ENCODE measurements at places on chromosomes 12 and 14. TPM values are rescaled to one million over a fixed set of nuclear protein-coding genes. Genes with fewer than 3 reads are reported as not detected.

TAS2R30 gene
- total RNA-seq: 0.97 TPM

PAPLN gene
- 3.1 TPM for total RNA-seq

LRRC9 gene
- total RNA-seq: 1.2 TPM

GLIPR1L1 gene
- total RNA-seq: not detected

CCDC177 gene
- total RNA-seq: not detected

KLRC3 gene
- total RNA-seq: not detected

KRT74 gene
- not detected for total RNA-seq

FAM181A gene
- total RNA-seq: not detected

NRL gene
- 1.8 TPM for total RNA-seq

RAB15 gene
- 12.9 TPM for total RNA-seq

GRCh38 chr12:2287589-2287988 is 234.8 kb downstream of the CACNA1C start:
- no peak for DNase-seq

GRCh38 chr14:90853116-90853515 is 36.9 kb upstream of the TTC7B start:
- no peak for DNase-seq

DNA sequence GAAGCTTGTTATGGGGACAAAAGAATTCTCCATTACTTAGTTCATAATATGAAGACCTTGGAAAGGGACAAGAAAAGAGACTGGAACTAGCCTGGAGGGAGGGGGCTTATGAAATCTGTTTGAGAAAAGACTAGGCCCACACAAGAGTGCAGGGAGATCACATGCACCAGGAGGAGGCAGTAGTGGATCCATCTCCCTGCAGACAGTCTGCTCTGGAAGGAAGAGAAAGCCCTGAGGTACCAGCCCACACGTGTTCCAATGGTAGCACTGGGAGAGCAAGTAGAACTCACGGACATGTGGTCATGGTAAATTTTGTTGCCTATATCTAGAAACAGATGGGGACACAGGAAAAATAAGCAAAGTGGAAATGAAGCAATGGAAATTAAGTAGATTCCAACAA is 445.4 kb downstream of the SOX5 start:
- DNase-seq: no peak

DNA sequence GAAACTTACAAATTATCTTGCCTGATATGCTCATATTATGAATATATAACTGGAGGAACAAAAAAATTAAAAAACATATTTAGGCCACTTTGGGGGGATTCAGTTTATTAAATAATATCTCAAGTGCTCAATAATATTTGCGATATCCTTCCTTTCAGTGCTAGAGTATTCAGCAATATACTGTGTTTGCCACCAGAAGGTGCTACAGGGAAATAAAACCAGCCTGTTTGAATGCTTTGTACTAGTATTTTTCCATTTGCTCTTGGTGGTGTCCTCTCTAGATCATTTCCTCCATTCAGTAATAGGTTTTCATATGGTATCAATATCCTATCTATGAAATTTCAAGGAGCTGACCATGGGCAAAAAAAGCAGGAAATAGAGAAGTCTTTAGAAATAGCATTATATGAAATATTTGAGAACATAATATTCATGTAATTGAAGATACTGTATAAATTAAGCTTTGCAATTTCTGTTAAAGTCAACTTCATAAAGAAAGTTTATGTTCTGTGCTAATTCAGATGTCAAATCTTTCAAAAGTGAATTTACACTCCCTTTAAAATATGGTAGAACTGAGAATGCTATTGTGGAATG is 106.2 kb upstream of the NAV3 start:
- DNase-seq: no peak

DNA sequence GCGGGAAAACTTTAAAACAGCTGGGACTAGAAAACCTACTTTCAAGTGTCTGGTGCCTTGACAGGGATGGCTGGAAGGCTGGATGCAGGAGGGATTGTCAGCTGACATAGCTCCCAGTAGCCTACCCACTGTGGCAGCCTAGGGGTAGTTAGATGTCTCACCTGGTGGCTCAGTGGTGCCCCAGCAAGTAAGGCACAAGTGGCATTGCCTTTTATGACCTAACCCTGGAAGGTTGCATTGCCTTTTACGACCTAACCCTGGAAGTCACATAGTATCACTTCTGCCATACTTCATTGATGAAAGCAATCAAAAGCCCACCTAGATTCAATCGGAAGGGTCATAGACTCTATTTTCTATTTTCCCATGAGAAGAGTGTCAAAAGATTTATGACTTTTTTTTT is 724.7 kb upstream of the TBX3 start:
- DNase-seq: no peak

- no peak for DNase-seq
Observed at GRCh38 chr12:10503460-10503859, 2.2 kb upstream of the EIF2S3B start.

DNA sequence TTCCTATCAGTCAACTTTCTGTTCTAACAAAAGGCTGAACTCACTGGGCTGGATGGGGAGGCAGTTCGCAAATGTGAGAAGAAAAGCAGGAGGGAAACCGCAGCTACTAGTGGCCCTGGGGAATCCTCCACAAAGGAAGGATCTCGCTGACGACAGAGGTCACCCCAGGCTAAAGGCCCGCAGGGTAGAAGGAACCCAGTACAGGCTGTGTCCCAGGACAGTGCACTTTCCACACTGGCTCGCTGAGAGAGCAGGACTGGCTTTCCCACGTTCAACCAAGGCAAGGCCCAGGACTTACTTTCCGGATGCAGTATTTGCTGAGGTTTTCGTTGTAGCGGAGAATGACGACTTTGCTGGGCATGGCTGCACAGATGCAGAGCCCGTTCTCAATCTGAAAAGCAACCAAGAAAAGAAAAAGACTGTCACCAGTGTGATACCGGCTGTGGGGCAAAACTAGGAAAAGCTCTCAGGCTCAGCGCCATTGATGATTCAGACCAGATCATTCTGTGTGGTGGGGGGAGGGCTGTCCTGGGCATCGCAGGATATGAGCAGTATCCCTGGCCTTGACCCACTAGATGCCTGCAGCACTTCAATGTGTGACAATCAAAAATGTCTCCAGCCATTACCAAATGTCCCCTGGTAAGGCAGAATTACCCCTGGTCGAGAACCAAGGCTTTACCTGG is 36.3 kb downstream of the PRKAB1 start:
- DNase-seq: no peak

GRCh38 chr14:65156568-65157366 is 54.5 kb upstream of the MAX start:
- DNase-seq: peak; percentile 40

DNA sequence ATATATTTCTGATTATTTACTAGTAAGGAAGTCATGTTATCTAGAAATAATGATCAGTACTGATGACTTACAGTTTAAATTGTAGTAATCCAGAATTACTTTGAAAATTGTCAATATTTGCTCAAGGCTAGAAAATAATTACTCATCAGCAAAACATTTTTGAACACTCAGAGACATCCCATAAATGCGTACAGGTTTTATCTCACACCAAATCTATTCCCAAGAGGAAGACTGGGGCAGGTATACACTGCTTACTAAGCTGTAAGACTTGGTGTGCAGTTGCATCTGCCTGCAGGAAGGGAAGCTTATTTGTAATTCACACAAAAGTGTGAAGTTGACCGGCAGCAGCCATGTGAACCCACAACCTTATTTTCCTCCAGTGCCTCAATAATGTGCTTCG is 146.4 kb downstream of the CCER1 start:
- DNase-seq: no peak

- no peak for DNase-seq
Observed at GRCh38 chr14:53365486-53366130, 212.5 kb upstream of the DDHD1 start.

DNA sequence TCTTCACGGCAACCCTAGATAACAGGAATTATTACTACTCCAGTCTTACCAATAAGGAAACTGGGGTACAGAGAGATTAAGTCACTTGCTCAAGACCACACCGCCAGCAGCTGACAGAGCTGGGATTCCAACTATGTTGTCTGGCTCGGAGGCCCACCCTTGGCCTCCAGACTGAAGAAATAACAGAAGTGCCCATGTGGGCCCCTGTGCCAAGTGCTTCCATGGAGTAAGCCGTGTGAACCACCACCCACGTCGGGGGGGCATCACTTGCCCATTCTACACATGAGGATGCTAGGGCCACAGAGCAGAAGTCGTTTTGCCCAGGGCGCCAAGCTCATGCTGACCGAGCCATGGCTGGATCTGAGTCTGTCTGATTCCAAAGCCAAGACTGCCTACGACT is 926 bp upstream of the CMKLR1 start:
- peak; percentile 46 for DNase-seq

GRCh38 chr14:99275222-99275584 is 3.2 kb upstream of the BCL11B start:
- no peak for DNase-seq

DNA sequence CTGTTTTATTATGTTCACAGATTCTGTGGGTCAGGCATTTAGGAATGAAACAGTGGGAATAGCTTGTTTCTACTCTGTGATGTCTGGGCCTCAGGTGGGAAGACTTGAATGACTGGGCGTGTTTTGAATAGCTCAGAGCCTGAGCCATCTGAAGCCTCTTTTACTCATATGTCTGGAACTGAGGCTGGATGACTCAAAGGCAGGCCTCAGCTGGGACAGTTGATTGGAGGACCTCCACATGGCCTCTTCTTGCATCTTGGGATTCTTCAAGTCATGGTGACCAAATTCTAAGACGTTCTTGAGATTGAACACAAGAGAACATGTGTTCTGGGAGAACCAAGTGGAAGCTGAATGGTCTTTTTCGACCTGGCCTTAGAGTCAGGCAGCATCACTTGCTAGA is 45.8 kb upstream of the TBX3 start:
- no peak for DNase-seq

GRCh38 chr14:44778604-44779003 is 183.1 kb downstream of the KLHL28 start:
- no peak for DNase-seq

GRCh38 chr12:8033153-8034044 is 883 bp downstream of the FOXJ2 start:
- peak; percentile 74 for DNase-seq

- DNase-seq: no peak
Observed at GRCh38 chr12:9118158-9118557, 2.4 kb upstream of the A2M start.

GRCh38 chr12:55659486-55660385 is 23.0 kb downstream of the OR10P1 start:
- DNase-seq: peak; percentile 63

GRCh38 chr12:41907021-41907420 is 237.7 kb downstream of the GXYLT1 start:
- no peak for DNase-seq

- DNase-seq: peak; percentile 19
Observed at GRCh38 chr14:105151084-105151837, 17.3 kb downstream of the JAG2 start.

DNA sequence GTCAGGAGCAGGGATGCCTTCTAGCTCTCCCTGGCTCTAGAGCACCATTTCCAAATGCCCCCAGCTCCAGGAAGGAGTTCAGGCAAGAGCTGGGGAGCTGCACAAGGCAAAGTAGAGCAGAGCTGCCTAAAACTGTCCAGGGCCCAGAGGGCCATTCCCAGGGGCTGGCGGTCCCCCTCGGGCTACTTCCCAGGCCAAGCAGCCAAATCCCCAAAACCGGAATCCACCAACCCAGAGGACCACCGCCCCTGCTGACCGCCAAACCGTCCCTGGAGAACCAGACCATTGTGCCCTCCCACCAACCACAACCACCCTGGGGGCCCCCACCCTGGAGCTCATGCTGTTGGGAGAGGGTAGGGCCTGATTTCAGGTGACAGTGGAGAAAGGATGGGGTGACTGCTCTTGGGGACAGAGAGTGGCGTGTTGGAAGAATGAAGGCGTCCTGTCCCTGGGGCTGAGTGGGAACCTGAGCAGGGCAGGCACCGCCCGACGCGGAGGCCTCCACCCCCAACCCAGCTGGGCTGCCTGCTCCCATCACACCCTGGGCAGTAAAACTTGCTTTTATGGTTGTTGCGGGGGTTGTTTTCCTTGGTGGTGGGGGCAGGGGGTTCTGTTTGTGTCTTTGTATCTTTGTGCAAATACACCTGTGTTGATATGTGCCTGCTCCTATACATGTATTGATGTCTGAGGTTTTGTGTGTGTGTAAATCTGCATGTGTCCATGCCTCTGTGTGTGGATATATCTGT is 24.0 kb upstream of the KRT78 start:
- no peak for DNase-seq

- DNase-seq: peak; percentile 65
Observed at GRCh38 chr12:77685112-77685511, 145.6 kb upstream of the NAV3 start.

GRCh38 chr12:15851045-15851620 is 31.1 kb upstream of the STRAP start:
- no peak for DNase-seq

DNA sequence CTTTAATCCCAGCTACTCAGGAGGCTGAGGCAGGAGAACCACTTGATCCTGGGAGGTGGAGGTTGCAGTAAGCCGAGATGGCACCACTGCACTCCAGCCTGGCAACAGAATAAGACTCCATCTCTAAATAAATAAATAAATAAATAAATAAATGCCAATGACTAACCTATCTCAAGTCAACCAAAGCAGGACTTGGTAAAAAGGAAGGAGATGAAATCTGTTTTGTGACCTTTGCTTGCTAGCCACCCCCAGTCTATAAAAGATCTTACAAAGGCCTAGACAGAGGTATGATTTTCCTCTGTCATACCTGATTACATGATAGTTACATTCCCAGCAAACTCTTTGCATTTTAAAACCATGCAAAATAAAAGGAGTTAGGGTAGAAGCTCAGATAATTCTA is 13.5 kb upstream of the METTL17 start:
- no peak for DNase-seq

DNA sequence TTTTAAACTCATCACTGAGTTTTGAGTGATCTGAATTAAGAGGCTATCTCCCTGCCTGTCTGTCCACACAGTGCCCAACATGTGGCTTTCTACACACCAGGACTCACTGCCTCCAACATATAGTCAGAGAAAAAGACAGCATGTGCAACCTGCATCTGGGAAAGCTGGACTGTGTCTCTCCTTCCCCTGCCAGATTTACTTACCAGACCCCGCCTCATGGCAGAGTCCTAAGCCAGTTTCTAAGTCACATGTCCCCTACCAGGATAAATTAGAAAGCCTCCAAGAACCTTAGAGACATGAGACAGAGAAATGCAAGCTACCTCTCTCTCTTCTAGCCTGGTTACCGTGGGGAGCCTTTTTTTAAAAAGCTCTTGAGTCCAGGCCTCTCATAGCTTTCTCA is 2.7 kb upstream of the HDAC7 start:
- DNase-seq: no peak

DNA sequence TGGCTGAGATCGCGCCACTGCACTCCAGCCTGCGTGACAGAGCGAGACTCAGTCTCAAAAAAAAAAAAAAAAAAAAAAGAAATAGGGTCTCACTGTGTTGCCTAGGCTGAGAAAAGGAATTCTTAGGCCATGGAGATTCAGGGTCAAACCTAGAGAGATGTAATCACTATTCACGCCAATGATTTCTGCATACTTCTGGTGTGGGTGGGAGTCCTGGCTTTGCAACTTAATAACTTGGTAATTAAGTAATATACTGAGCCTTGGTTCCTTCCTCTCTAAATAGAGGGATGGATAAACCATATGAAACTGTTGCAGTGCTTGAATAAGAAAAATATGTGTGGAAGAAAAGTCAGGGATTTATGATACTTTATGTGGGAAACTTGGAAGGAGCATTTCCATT is 2.7 kb downstream of the ZNF410 start:
- no peak for DNase-seq

- no peak for DNase-seq
Observed at GRCh38 chr14:60178820-60179219, 13.6 kb upstream of the DHRS7 start.

GRCh38 chr12:6084969-6085450 is 39.5 kb downstream of the VWF start:
- no peak for DNase-seq

- DNase-seq: no peak
Observed at GRCh38 chr12:119631930-119632678, 35.8 kb upstream of the PRKAB1 start.

Data from left cardiac atrium (tissue), 4 donors.